ENCODE measurements at places on chromosomes 2 and 18.

GRCh38 chr2:226411205-226411604 is 388.4 kb downstream of the IRS1 start:
- H3K27me3 ChIP-seq = no peaks in the 10 kb centered on the region
- DNase-seq = no peak
- H3K4me1 ChIP-seq = no peaks in the 10 kb centered on the region
- H3K36me3 ChIP-seq = no peaks in the 10 kb centered on the region
- no peak overlapping the region for H3K4me3 ChIP-seq
- no peak overlapping the region for H3K27ac ChIP-seq

DNA sequence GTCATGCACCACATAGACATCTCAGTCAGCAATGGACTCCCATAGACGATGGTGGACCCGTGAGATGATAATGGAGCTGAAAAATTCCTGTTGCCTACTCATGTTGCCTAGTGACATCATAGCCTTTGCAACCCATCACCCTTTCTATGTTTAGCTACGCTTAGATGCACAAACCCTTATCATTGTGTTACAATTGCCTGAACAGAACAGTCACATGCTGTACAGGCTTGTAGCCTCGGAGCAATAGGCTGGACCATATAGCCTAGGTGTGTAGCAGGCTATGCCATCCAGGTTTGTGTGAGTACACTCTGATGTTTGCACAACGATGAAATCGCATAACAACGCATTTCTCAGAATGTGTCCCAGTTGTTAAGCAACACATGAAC is 221.6 kb downstream of the ALPK2 start:
- no peaks in the 10 kb centered on the region for H3K36me3 ChIP-seq
- peaks cover 8% of the 10 kb centered on the region for H3K4me1 ChIP-seq
- no peak overlapping the region for H3K4me3 ChIP-seq
- no peak for DNase-seq

DNA sequence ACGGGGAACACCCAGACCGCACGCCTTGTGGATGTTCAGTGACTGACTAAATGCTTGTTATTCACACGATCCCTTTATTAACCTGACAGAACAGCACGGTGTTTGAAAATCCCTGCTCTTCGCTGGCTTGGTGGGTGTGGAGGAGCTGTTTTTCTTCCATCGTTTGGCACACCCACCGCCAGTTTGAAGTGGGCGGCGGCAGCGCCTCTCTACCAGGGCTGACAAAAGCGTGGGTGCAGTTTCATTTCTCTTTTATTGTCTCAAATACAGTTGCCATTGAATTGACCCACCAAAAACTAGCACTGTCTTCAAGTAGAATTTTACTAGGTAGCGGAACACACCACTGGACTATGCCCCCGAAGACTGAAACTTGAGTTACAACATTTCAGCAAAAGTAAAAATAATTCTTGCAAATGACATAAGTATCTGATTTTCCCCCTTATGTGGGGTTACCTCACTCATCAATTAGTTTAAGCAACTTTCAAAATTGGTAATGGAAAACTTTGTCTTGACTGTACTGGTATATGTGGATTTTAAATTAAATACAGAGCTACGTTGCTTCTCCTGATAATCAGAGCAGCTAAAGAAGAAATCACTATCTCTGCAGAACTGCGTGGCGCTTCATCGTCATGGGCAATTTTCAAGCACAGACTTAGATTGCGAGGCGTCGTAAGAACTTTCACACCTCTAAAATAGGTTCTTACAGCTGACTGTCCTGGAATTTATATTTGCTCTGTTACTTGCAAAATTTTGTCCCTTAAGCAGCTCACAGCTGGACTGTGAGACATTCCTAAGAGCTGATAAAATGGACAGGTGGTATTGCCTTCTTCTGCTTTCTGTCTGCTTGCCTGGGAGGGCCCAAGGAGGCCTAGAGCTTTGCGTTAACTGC is 60.9 kb downstream of the LDLRAD4 start:
- no peaks in the 10 kb centered on the region for H3K36me3 ChIP-seq
- no peak overlapping the region for H3K4me3 ChIP-seq
- no peak overlapping the region for H3K27ac ChIP-seq
- no peaks in the 10 kb centered on the region for H3K4me1 ChIP-seq
- peak; percentile 76 for DNase-seq

- H3K4me1 ChIP-seq = no peaks in the 10 kb centered on the region
- DNase-seq = peak; percentile 47
- no peak overlapping the region for H3K4me3 ChIP-seq
- no peaks in the 10 kb centered on the region for H3K36me3 ChIP-seq
- no peaks in the 10 kb centered on the region for H3K27me3 ChIP-seq
Measured at GRCh38 chr2:232335859-232336215, 42.7 kb upstream of the ALPP start.

DNA sequence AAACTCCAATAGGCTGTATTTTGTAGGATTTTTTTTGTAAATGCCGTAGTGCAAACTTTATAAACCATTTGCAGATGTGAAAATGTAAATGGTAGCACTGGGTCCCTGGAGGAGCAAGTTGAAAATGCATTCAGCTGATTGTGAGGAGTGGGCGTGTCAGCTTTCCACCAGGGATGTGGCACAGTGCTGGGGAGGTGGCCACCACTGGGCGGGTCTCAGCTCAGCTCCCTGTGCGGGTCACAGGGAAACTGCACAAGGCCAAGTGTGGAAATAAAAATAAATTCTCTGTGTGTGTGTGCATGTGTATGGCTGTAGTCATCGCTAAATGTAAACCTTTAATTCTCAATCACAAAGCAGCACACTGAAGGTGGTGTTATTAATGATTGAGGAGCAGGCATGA is 137.2 kb upstream of the PXDN start:
- DNase-seq = no peak
- H3K4me1 ChIP-seq = no peaks in the 10 kb centered on the region
- no peak overlapping the region for H3K4me3 ChIP-seq
- peaks cover 11% of the 10 kb centered on the region for H3K27me3 ChIP-seq
- H3K36me3 ChIP-seq = no peaks in the 10 kb centered on the region
- H3K27ac ChIP-seq = no peak overlapping the region

DNA sequence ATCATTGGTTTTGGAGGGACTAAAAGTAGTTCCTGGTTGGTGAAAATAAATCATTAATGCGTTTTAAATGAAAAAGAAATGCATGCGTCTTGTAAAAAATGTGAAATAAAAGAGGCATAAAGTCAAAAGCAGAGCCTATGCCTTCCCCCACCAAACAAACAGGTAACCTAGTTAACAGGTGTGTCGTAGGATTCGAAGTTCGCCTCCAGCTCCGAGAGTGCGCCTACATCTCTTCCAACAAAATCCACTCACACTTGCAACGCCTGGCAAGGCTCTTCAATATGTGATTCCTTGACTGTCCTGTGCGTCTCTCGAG is 677 bp upstream of the SMAD4 start:
- H3K36me3 ChIP-seq = peaks cover 2% of the 10 kb centered on the region
- no peaks in the 10 kb centered on the region for H3K27me3 ChIP-seq
- H3K4me3 ChIP-seq = peak overlapping the region; percentile 67
- peak overlapping the region; percentile 96 for H3K27ac ChIP-seq
- H3K4me1 ChIP-seq = peaks cover 34% of the 10 kb centered on the region

DNA sequence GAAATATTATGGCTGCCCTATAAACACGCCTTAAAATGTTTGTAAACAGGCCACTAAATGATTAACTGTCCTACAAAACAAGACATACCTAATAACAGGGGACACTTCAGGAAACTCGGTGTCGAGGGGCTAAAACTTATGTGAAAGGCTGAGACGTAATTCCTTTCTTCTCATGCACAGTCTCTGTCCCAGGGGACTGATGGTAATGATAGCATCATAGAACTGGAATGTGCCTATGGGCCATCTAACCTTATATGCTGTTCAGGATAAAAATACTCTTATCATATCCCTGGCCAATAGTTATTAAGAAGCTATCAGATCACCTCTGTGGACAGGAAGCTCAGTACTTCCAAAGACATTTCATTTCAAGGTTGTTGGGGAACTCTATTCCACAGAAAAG is 252.6 kb upstream of the RASGRP3 start:
- H3K4me1 ChIP-seq = peaks cover 9% of the 10 kb centered on the region
- no peak overlapping the region for H3K27ac ChIP-seq
- H3K27me3 ChIP-seq = no peaks in the 10 kb centered on the region

DNA sequence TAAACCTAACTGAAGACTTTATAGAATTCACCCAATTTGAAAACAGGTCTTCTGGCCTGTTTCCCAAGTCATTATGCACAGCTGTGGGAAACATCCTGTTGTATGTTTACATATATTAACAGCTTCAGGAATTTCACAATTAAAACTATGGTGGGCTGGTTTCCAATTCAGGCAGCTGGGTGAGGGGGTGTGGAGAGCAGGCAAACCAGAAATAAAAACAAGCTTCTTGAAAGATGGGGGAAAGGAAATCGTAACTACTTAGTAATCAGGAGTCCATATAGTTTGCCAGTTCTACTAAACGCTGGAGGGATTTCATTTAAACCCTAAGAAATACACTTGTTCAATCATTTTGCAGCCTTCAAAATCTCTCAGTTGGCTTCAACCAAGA is 22.8 kb downstream of the ATP8B1 start:
- H3K27me3 ChIP-seq = no peaks in the 10 kb centered on the region
- no peak for DNase-seq
- peaks cover 28% of the 10 kb centered on the region for H3K4me1 ChIP-seq
- H3K27ac ChIP-seq = peak overlapping the region; percentile 45
- H3K4me3 ChIP-seq = no peak overlapping the region
- no peaks in the 10 kb centered on the region for H3K36me3 ChIP-seq

- H3K36me3 ChIP-seq = no peaks in the 10 kb centered on the region
- no peaks in the 10 kb centered on the region for H3K27me3 ChIP-seq
- DNase-seq = no peak
Measured at GRCh38 chr2:104969564-104969963, 68.3 kb upstream of the MRPS9 start.

DNA sequence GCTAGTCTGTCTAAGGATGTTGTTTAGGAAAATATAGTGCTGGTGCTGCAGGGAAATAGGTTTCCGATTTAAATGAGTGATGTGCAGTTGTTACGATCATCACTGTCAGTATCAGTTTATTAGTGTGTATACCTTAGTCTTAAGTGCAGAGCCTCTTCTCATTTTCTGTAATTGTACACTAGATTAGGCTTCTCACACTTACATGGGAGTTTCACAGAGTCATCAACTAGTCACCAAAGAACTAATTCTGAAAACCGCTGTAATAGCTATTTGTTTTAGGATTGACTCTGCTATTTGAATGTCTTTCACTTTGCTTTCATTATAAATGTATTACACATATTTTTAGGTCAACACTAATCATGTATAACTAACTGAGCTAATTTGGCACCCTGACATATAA is 99.8 kb upstream of the ZEB2 start:
- DNase-seq = no peak
- no peaks in the 10 kb centered on the region for H3K36me3 ChIP-seq
- H3K27me3 ChIP-seq = no peaks in the 10 kb centered on the region

- DNase-seq = no peak
- no peaks in the 10 kb centered on the region for H3K27me3 ChIP-seq
- H3K27ac ChIP-seq = no peak overlapping the region
- H3K36me3 ChIP-seq = peaks cover 13% of the 10 kb centered on the region
- no peak overlapping the region for H3K4me3 ChIP-seq
Measured at GRCh38 chr2:201171259-201171814, 11.6 kb upstream of the CASP10 start.

- H3K27ac ChIP-seq = no peak overlapping the region
- H3K4me3 ChIP-seq = no peak overlapping the region
- peaks cover 69% of the 10 kb centered on the region for H3K36me3 ChIP-seq
- peaks cover 9% of the 10 kb centered on the region for H3K4me1 ChIP-seq
Measured at GRCh38 chr2:99433340-99433739, 56.5 kb downstream of the REV1 start.

GRCh38 chr18:25469489-25469888 is 117.5 kb upstream of the ZNF521 start:
- no peaks in the 10 kb centered on the region for H3K4me1 ChIP-seq
- no peak overlapping the region for H3K27ac ChIP-seq
- no peaks in the 10 kb centered on the region for H3K27me3 ChIP-seq
- H3K4me3 ChIP-seq = no peak overlapping the region
- no peaks in the 10 kb centered on the region for H3K36me3 ChIP-seq

GRCh38 chr2:30221531-30221930 is 9.8 kb upstream of the LBH start:
- H3K27me3 ChIP-seq = no peaks in the 10 kb centered on the region
- no peak overlapping the region for H3K4me3 ChIP-seq
- no peak for DNase-seq
- H3K27ac ChIP-seq = no peak overlapping the region
- H3K36me3 ChIP-seq = no peaks in the 10 kb centered on the region

DNA sequence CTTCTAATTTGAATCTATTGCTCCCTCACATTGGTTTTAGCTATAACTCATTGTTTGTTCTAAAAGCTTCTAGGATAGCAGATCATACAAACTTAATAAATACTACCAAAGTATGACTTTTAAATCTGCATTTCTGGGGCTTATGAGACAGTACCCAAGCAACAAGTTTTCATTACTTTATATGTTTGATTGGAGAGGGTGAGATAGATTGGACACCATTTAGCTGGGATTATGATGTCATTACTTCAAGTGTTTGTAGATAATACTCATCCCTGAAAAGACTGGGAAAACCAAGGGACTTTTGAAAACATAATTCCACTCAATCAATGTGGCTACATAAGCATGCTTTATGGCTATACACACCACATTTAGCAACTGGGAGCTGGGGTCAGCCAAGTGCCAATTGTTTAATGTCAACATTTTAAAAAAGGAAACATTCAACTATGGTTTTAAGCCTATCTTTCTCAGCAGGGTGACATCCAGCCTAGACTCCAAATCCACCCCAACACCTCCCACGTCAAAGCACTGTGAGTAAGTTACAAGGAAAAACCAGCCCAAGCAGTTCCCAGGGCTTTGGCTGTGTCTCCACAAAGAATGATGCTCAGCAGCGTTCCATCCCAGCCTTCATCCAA is 119.9 kb downstream of the ETAA1 start:
- no peak for DNase-seq
- H3K36me3 ChIP-seq = no peaks in the 10 kb centered on the region
- H3K27ac ChIP-seq = no peak overlapping the region
- no peaks in the 10 kb centered on the region for H3K4me1 ChIP-seq
- H3K27me3 ChIP-seq = no peaks in the 10 kb centered on the region

DNA sequence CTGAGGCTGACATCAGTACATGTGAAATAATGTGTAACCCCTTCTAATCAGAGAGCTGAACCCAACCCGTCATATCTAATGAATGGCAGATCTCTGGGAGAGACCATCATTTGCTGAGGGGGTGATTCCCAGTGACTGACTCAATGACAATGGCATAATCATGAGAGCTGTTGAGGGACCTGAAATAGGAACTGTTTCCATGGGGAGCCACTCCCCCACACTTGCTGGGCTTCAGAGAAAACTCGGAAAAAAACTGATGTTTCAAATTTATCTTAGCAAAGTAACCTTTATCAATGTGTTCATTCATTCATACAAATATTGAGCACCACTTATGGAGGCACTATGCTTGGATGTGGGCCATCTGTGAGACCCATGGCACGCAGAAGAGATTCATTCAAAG is 93.4 kb upstream of the ZBTB14 start:
- no peaks in the 10 kb centered on the region for H3K4me1 ChIP-seq
- H3K27ac ChIP-seq = no peak overlapping the region
- DNase-seq = no peak
- no peaks in the 10 kb centered on the region for H3K36me3 ChIP-seq

DNA sequence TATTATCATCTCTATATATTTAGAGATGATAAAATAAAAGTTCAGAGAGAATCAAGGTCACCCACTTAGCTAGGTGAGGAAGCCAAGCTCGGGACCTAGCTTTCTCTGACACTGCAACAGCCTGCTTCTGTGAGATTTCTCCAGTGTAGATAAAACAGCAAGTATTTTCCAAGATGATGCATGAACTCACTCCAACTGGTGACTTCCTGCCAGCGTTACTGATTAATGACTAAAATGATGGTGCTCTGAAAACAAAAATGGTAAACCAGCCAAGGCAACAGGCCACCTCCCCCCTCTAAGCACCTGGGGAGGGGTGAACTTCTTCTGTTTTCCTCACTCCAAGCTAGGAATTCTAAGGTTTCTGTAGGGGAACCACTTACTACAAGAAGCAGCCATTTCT is 510.2 kb upstream of the ID2 start:
- DNase-seq = no peak
- no peaks in the 10 kb centered on the region for H3K27me3 ChIP-seq
- no peak overlapping the region for H3K27ac ChIP-seq
